ENCODE measurements at places on chromosomes 11 and 22.
A peak's percentile ranks its signal among the peaks of the same experiment; 100 is the strongest.

- DNase-seq: no peak
Measured at GRCh38 chr11:126355926-126356897, 726 bp downstream of the ST3GAL4 start.

- DNase-seq: no peak
Measured at GRCh38 chr22:42972649-42973535, 42.1 kb downstream of the PACSIN2 start.

DNA sequence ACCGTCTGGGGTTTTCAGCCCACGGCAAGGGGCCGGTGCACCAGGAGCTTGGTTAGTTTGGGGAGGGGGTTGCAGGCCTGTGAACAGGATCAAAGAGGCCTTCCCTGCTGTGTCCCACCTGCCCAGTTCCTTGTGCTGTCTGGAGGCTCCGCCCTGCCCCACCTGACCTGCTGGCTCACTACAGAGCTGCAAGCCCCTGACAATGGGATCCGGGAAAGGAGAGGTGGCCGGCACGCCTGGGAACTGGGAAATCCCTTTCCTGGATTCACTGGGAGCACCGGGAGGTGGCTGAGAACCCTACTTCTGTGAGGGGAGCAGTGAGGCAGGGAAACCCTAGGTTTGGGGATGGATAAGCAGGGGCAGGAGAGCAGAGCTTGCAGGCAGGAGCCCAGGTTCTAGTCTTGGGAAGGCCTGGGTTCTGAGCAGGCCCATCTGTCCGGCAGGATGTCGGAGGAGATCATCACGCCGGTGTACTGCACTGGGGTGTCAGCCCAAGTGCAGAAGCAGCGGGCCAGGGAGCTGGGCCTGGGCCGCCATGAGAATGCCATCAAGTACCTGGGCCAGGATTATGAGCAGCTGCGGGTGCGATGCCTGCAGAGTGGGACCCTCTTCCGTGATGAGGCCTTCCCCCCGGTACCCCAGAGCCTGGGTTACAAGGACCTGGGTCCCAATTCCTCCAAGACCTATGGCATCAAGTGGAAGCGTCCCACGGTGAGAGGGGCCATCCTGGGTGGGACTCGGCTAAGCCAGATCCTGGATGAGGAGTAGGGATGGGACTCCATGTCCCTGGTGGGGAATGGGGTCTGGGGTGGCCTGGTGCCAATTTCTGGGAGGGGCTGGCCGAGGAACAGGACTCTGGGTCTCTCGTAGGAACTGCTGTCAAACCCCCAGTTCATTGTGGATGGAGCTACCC lies 786 bp downstream of the CAPN1 start:
- peak; percentile 72 for DNase-seq

GRCh38 chr11:60477035-60477445 lies 15.5 kb upstream of the MS4A12 start:
- DNase-seq: no peak

DNA sequence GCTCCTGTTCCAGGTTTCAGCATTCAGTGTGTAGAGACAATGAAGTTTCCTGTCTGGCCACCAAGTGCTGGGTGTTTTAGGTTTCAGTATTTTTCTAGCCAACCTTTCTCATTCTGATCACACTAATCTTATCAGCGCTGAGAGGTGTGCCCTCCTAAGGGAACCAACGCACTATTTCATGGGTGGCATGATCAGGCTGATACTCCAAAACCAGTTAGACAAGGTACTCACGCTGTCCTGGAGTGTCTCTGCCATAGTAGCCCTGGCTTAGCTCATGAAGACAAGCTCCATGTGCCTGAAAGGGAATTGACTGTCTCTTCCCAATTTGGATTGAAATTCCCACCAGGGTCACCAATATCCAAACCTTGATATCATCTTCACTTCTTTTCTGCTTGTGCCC lies 8.0 kb upstream of the RAB38 start:
- DNase-seq: no peak

GRCh38 chr11:77332259-77332658 lies 30.8 kb upstream of the GDPD4 start:
- no peak for DNase-seq

DNA sequence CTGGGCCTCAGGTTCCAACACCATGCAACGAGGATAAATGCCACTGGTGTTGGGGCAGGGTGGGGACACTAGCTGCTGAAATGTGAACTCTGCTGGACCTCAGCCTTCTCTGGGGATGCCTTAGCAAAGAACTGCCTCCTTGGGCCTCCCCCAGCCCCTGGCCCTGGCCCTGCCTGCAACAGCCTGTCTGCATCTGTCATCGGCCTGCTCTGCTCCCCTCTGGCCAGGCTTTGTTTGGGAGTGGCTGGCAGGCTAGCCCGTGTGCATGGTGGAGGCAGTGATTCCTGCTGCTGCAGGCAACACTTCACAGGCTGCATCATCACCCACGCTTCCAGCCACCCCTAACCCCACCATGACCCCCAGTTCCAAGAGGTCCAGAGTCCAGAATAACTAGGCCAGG lies 11.5 kb upstream of the MYOD1 start:
- no peak for DNase-seq

- no peak for DNase-seq
Measured at GRCh38 chr11:115691030-115691429, 186.8 kb upstream of the CADM1 start.

DNA sequence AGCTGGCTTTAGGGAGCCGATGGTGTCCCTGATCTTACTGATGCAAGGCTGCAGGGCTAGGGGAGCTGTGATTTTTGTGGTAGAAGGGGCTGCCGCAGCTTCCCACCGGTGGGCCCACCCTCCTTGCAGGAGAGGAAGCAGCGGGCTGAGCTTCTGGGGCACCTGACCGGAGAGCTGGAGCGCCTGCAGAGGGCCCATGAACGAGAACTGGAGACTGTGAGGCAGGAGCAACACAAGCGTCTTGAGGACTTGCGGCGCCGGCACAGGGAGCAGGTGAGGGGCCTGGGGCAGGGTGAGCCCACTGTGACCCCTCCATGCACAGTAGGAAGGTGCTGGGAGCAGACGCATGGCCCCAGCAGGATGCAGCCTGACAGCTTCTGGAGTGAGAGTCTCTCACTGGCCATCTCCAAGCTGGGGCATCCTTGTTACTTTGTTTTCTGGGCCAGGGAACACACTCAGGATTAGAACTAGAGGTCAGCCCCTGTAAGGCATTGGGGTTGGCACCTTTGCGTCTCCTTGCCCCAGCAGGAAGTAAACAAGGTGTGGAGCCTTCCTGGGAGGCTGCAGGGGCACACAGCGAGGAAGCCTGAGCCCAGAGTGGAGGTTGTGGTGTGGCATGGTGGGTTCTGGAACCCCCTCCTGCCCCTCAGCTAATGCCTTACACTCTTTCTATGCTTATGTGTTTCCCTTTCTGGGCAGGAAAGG lies 66.7 kb downstream of the CEP164 start:
- no peak for DNase-seq

Measured in cerebellar cortex (tissue), 1 donor.